ENCODE measurements at places on chromosomes 11 and 22.

- DNase-seq: no peak
Observed at GRCh38 chr11:93512949-93513667, 30.1 kb downstream of the SMCO4 start.

DNA sequence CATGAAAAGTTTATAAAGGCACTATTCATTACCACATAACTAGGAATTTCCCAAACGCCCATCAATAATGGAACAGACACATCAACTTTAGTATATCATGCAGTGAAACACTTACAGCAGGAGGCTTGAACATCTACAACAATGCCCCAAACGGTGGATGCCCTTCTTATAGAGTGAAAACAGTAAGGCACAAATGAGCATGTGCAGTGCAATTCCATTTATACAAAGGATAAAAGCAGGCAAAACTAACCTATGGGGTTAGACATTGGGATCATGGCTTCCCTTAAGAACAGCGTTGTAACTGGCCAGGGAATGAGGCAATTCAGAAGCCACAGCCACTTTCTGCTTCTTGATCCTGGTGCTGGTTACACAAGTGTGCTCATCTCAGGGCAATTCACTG is 1363.0 kb downstream of the TBC1D22A start:
- DNase-seq: no peak

- no peak for DNase-seq
Observed at GRCh38 chr22:26466196-26466595, 17.4 kb downstream of the HPS4 start.

DNA sequence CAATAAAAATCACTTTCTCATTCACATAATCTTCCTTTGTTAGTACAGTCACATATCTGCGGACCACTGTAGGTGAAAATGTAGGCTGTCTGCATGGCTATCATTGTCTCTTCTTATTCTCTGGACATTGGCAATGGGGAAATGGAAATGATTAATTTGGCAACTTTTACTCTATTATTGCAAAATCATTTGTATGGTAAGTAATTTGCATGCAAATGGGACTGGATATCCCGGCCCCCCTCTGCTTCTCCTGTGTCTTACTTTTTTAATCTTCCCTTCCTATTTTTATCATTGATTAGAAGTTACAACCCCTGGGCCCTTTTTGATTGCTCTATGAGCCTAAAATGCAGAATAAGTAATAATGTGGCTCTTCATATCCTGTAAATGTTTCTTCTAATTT is 6.0 kb downstream of the GRK3 start:
- no peak for DNase-seq

GRCh38 chr11:73946798-73947458 is 3.9 kb upstream of the DNAJB13 start:
- DNase-seq: no peak

DNA sequence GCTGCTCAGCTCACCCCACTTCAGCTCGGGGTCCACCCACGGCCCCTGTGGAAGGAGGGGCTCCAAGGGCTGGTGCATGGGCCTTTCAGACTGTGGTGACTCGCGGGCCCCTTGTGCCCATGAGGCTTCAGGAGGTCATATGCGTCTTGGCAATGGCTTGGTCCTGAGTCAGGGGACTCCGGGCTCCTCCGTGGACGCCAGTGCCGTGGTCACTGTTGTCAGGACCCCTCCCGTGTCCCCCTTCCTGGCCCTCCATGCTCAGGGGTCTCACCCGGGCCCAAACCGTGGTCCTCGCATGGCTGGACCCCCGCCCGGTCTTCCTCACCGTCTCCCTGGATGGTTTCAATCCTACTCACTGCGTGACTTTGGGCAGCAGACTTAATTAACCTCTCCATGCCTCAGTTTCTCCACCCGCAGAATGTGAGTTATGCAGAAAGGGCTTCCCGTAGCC is 436.4 kb downstream of the TBC1D22A start:
- DNase-seq: no peak

GRCh38 chr11:62140304-62141110 is 16.7 kb downstream of the INCENP start:
- DNase-seq: no peak

DNA sequence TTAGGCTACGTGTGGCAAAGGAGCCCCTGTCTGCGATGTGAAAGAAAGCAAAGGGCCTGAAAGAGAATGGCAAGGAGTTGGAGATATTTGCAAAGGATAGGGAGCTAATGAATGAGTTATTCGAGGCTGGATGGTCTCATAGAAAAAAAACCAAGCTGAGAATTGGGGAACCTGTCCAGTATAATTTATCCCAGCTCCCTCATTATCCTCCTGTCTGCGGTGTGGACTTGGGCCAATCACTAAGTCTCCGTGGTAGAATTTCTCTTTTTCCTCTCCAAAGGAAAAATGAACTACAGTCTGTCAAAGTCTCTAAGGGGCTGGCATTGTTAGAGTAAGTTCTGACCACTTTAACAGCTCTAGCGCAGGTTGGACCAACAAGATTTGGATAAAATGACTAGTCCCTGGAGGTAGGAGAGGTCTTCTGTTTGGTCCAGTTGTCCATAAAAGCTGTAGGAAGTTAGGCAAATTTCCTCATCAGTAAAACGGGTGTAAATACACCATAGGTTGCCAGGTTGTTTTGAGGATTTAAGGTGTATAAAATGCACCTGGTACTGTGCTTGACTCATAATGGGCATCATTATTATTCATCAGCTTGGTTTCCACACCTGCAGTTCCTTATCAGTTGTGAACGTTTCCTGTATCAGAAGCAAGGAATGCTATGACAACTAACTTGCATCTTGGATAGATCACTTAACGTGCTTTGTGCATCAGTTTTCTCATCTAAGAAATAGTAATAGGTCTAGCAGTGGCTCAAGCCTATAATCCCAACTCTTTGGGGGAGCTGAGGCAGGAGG is 10.3 kb upstream of the CDON start:
- DNase-seq: no peak

GRCh38 chr11:125356797-125357196 is 139.3 kb downstream of the FEZ1 start:
- DNase-seq: no peak

DNA sequence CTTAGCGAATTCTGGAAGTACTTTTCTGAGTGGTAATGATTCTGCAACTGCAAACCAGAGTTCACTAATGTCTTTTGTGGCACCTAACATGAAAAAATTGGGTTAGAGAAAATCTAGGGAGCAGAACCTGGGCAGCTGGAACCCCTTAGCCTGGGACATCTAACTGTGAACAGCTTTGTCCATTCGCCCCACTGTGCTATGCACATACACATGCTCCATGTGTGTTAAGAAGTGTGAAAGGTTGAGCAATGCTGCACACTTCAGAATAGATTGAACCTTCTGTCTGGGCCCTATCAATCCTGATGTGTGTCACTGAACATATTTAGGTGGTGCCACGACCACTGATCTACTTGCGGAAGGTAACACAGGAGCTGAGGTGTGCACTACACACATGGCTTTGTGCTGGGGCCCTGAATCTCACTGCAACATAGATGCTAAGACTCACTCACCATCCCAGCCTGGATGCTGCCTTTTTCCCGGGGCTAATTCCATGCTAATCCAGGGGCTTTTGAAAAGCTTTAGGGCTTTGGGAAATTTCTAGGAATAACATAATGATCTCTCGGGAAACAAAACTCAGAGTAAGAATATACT is 976.2 kb downstream of the NTM start:
- no peak for DNase-seq

GRCh38 chr11:46918083-46918787 is at the start of gene LRP4:
TSS of gene LRP4 (minus strand) at chr11:46918550. CDS start at chr11:46918379, 171 bp downstream.
- peak; percentile 15 for DNase-seq

- DNase-seq: no peak
Observed at GRCh38 chr11:121722431-121723245, 269.9 kb upstream of the SORL1-AS1 start.

GRCh38 chr11:96074551-96075310 is 150.8 kb upstream of the MTMR2 start:
- no peak for DNase-seq
